Skin of body (tissue), 3 donors: ENCODE measurements at places on chromosomes 3 and 15. TPM values are rescaled to one million over a fixed set of nuclear protein-coding genes. Genes with fewer than 3 reads are reported as not detected.

The SI gene
- not detected for total RNA-seq

The GRAMD2A gene
- total RNA-seq = 0.39 TPM

The ANKUB1 gene
- not detected for total RNA-seq

The CMC1 gene
- 9.5 TPM for total RNA-seq

The KNG1 gene
- total RNA-seq = not detected

The CLDN16 gene
- total RNA-seq = 0.69 TPM

The SCAMP5 gene
- 3.2 TPM for total RNA-seq

The COL8A1 gene
- total RNA-seq = 6.2 TPM

The PRKCI gene
- 62.4 TPM for total RNA-seq

The CYB561D2 gene
- total RNA-seq = 12.2 TPM

The CCDC33 gene
- 0.20 TPM for total RNA-seq

The KIF15 gene
- total RNA-seq = 9.5 TPM

The AGTR1 gene
- total RNA-seq = 39.6 TPM

The MORC1 gene
- not detected for total RNA-seq

The KLF15 gene
- 5.9 TPM for total RNA-seq

The GOLGA6B gene
- total RNA-seq = 0.10 TPM

The CERS3 gene
- 25.6 TPM for total RNA-seq

The C2CD4A gene
- total RNA-seq = not detected

The IL5RA gene
- 0.79 TPM for total RNA-seq

The SCN11A gene
- 1.9 TPM for total RNA-seq

The NPHP3 gene
- 38.3 TPM for total RNA-seq

The PROS1 gene
- 27.0 TPM for total RNA-seq

The DPPA4 gene
- 1.5 TPM for total RNA-seq

The NMNAT3 gene
- 6.7 TPM for total RNA-seq

The FBXO40 gene
- 0.59 TPM for total RNA-seq

The CHL1 gene
- total RNA-seq = 19.8 TPM

The ACY1 gene
- 18.0 TPM for total RNA-seq

The CEP19 gene
- total RNA-seq = 1.3 TPM

The FBLN2 gene
- 33.5 TPM for total RNA-seq

The BOC gene
- 70.1 TPM for total RNA-seq

The RPS27L gene
- total RNA-seq = 63.6 TPM

The ST3GAL6 gene
- total RNA-seq = 11.2 TPM

The DUOXA2 gene
- not detected for total RNA-seq

The ULK3 gene
- total RNA-seq = 23.4 TPM

The TUSC7 gene
- total RNA-seq = not detected

The PAQR9 gene
- total RNA-seq = not detected

The RRP9 gene
- total RNA-seq = 9.8 TPM

The BNC1 gene
- 9.2 TPM for total RNA-seq

The EPHA3 gene
- 11.0 TPM for total RNA-seq

The ZNF80 gene
- not detected for total RNA-seq

The STRC gene
- total RNA-seq = 0.59 TPM

The SPSB4 gene
- 3.8 TPM for total RNA-seq

The PP2D1 gene
- not detected for total RNA-seq

The WDR6 gene
- total RNA-seq = 55.6 TPM

The IGSF10 gene
- total RNA-seq = 61.5 TPM

The SERPINI2 gene
- total RNA-seq = not detected

The SPINK8 gene
- not detected for total RNA-seq

The ITIH4 gene
- 4.6 TPM for total RNA-seq

The P2RY12 gene
- total RNA-seq = 1.7 TPM

The HDC gene
- total RNA-seq = 5.7 TPM

The DUOX1 gene
- total RNA-seq = 12.6 TPM

The TGM5 gene
- total RNA-seq = 4.1 TPM

The ALG1L2 gene
- total RNA-seq = not detected

The CD80 gene
- total RNA-seq = 0.69 TPM

The ARPIN gene
- 14.2 TPM for total RNA-seq

The C3orf33 gene
- 3.7 TPM for total RNA-seq
